ENCODE measurements at places on chromosomes 5 and 9. TPM values are rescaled to one million over a fixed set of nuclear protein-coding genes. Genes with fewer than 3 reads are reported as not detected.

The ZNF782 gene
- 1.9 TPM for total RNA-seq

The SLC6A18 gene
- total RNA-seq, result not detected

The DNM1 gene
- total RNA-seq, result 82.3 TPM

The CCDC192 gene
- total RNA-seq, result not detected

The CCDC152 gene
- total RNA-seq, result not detected

The CDH10 gene
- 0.30 TPM for total RNA-seq

The GABRA6 gene
- not detected for total RNA-seq

Data from A549 treated with CpdA at 1 μM for 4 hours (cell line).